ENCODE measurements at places on chromosomes 2 and 18.

DNA sequence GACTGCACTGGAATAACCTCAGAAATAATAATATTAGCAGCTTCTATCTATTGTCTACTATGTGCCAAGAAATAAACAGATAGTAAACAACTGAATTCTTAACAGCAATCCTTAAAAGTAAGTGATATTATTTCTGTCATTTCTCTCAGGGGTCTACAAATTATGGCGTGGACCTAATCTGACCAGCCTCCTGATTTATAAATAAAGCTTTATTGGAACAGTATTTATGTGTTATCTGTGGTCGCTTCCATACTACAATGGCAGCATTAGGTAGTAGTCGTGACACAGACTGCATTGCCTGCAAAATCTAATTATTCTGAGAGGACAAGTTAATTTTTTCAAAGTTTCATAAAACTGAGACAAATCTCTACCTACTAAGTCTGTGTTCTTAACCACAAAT is 49.0 kb downstream of the SLC16A14 start:
- no peak for DNase-seq

DNA sequence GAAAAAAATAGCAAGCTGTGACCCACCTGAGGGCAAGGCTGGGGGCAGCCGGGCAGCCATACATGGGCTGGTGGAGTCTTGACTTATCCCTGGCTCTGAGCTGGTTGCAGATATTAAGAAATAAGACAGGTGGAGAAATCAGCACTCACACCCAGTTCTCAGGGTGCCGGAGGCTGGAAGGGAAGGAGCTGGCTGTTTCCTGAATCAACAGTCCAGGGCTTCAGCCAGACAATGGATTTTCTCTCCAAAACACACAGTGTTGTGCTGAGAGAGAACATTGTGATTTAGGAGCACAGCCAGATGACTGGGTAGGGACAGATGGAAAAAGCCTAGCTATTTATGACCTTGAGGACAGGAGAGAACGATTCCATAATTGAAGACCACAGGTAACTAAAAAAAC is 208.8 kb downstream of the LDLRAD4 start:
- DNase-seq = no peak

DNA sequence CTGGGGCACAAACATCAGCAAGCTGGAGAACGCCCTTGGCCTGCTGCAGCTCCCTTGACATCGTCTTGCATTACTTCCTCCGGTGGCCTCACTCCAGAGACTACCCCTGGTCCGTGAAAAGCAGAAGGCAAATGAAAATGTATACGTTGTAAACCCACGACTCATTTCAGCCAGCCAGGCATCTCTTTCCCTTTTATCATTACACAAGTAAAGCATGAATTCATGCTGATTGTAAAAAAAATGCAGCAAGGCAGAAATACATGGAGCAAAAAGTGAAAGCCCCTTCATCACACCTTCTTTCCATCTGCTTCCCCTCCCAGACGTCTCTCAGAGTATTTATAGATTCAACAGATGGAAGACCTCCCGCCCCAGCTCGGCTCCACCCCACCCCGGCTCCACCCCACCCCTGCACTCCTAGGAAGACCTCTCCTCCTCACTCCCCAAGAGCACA is 41.6 kb upstream of the RALBP1 start:
- DNase-seq = no peak

DNA sequence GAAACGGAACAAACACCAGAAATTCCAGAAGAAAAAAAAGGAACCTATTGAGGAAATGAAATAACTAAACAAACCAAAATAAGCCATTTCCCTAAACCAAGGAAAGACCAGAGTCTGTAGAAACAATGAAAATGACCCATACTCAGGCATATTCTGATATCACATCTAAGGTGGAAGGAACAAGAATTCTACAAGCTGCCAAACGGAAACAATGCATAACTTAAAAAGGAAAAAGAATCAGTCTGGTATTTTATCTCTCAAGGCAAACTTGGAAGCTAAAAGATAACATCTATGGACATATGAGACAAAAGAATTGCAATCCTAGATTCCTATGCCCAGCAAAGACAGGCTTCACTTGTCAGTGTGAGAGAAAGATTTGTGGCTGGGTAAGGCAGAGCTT is 326.2 kb downstream of the PDE11A start:
- no peak for DNase-seq

- DNase-seq = no peak
These were observed 377.1 kb upstream of the SLC39A10 start for GRCh38 chr2:195279840-195280427.

- no peak for DNase-seq
These were observed 118.4 kb downstream of the FAM124B start for GRCh38 chr2:224283466-224283965.

DNA sequence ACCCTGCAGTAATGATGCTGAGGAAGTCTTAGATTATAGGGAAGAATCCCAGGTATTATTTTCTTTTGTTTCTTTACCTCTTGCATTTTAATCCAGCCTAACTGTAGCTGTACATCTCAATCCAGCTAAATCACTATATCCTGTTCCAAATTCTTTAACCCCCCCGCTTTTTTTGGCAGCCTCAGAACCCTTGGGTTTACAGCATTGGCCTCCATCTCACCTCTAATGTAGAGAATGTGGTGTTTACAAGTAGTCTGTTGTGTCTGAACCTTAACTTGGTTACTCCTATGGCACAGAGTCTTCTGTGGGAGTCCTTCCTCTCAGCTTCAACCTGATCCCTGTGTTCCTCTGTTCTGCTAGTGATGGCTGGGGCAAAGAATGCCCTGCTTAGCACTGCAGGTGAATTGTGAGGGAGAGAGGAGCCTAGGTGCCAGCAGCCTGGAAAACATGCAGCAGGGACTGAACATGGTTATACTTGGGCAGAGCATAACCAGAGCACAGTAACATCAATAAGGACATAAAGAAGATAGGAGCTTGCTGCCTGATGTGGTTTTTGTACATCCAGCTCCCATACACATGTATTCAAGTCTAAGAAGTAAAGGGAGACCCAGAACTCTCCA is 130.2 kb downstream of the FAM124B start:
- DNase-seq = no peak

- no peak for DNase-seq
These were observed 43.4 kb downstream of the COLEC12 start for GRCh38 chr18:457140-457519.

DNA sequence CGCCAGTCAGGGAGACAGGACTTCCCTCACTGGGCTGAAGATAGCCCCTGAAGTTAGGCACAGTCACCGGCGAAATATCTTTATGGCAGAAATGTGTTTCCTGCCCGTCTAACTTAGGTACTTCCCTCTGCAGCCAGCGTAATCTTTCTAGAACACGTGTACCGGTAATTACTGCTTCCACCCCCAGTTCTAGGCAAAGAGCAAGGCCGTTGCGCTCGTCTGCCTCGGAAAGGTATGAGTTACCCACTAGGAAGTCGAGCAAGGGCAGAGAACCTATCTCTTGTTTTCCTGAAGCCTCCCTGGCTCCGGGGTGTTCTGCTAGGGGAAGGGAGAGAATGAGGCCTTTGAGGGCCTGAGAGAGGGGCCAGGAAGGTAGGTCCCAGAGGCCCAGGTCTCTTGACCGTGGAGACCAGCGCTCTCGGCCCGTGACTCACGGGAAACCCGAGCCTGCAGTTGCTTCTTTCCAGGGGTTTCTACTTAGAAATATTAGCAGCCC is 70.0 kb downstream of the TWSG1 start:
- DNase-seq = peak; percentile 6

DNA sequence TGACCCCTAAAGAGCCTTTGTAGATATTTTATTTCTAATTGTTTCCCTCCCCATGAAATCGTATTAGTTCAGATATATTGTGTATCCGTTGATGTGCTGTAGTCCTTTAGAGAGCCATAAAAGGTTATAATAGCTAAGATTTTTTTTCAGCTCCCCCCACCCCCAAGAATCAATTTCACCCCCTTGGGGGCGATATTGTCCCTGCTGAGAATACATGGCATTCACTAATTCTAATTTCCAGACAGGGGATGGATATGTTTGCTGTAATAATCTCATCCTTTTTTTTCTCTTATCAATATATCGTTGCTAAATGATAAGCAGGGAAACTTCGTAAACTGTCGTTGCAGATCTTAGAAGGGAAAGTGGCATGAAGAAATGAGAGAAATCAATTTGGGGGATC is 530.7 kb downstream of the TMEM182 start:
- no peak for DNase-seq

DNA sequence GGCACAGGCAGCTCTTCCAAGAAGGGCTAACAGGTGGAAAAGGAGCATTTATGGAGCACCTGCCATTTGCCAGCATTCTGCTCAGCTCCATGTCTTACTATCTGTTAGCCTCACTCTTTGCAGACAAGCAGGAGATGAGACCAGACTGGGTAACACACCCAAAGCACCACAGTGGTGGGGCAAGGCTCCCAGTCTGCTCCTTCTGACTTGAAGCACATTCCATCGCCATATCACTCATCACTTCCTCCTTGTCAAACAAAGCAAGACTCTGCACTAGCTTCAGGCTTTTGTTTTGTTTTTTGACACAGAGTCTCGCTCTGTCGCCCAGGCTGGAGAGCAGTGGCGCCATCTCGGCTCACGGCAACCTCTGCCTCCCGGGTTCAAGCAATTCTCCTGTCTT is 182.8 kb downstream of the MGAT5 start:
- DNase-seq = no peak

GRCh38 chr2:11870584-11870983 is 124.2 kb downstream of the LPIN1 start:
- DNase-seq = no peak

DNA sequence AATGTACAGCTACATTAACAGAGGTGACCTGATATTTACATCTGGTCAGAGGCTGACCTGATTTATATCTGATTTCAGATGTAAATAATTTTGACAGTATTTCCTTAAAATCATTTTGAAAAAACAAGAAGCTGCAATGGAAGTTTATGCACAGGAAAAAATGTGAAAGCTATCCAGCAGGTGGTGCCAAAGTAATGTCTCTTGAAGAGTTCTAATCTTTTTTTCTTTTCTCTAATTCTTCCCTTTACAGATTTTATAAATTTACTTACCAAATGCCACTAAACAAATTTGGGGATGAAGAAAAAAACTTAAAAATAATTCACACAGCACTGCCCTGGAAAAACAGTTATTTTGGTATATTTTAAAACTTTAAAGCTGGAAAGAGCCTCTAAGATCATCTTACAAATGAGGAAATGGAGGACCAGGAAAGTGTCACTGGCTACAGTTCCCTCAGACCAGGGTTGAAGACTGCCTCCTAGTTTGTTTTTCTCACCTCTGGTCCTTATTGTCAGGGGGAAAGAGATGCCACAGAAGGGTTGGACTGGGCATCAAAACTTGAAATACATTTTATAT is 16.4 kb upstream of the FBLN7 start:
- DNase-seq = peak; percentile 45

DNA sequence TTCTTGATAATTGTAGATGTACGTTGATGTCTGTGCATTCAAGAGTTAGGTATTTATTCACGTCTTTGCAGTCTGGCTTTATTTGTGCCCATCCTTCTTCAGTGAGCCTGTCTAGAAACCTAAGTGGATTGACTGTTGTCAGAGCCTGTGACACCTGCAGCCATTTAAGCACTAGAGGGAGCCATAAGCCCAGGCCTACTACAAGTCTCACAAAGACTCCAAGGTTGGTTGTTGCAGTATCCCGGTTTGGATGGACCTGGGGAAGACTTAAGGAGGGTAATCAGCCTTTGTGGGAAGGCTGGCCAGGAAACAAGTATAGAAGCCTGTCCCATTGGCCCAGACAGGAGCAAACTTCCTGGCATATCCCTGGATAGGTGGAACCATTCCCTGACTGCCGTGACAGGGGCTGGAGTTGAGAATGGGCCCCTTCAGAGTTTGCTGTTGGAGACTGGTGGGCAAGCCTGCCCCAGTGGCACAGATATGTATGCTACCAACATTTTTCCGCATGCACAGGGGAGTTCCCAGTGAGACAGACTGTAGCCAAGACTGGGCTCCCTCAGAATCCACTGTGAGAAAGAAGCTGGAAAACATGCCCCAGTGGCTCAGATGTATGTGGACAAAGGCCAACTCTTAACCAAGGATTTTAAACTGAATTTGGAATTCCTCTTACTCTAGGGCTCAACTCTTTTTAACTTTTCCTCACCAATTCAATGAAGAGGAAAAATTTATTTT is 9.3 kb upstream of the LRRC30 start:
- peak; percentile 5 for DNase-seq

GRCh38 chr2:36097022-36097421 is 258.6 kb upstream of the CRIM1 start:
- DNase-seq = no peak

DNA sequence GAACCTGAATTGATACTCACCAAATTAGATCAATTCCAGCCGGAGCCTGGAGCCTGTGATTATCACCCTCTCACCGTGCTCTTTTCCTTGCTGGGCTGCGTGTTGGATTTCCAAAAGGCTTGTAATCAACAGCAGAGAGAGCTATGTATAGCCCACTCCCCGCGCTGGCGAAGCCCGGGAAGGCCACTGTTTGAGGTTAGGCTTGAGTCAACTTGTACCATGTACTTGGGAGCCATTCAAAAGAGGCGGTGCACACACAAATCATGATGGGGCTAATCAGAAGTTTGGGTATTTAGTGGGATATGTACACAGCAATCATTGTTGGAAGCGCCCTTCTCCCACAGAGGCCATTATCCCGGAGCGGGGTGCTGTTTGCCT is 151.6 kb downstream of the GLI2 start:
- DNase-seq = no peak

DNA sequence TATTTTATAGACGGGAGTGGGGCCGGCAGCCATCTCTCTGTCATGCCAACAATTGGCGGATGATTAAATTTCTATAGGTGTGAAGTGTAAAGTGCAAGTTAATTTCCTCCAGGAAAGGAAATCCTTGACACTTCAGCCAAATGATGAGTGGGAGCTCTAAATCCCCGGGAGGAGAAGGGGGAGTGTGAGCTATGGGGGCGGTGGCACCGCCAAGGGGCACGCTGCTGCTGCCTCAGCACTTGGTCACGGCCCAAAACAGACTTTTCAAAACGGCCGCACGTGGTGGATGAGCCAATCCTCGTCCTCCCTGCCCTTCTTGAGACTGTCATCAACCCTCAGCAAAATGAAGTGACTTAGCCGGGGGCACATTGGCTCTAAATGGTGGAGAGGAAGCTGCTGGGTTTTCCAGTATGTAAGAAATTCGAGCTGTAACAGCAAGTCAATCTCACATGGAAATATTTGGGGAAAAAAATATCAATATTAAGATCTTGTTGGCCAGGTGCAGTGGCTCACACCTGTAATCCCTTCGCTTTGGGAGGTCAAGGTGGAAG is 200.8 kb downstream of the TFCP2L1 start:
- no peak for DNase-seq

GRCh38 chr2:27085673-27086089 is 891 bp upstream of the KHK start:
- DNase-seq = peak; percentile 55

GRCh38 chr2:37769551-37769950 is 98.1 kb upstream of the CDC42EP3 start:
- no peak for DNase-seq

DNA sequence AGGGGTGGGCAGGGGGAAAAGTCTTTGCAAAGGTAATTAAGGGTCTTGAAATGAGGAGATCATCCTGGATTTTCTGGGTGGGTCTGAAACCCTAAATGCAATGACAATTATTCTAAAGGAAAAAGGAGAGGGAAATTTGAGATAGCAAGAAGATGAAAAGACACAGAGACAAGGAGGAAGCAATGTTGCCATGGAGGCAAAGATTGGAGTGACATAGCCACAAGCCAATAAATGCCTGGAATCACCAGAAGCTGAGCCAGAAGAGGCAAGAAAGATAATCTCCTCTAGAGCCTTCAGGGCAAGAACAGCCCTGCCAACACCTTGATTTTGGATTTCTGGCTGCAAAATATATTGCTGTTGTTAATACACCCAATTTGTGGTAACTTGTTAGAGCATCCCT is 1246.3 kb upstream of the PIK3C3 start:
- DNase-seq = no peak

Measured in activated naive CD8-positive, alpha-beta T cell treated with anti-CD3 and anti-CD28 coated beads, Interleukin-2, amount 50 U/mL, for 24 hours (primary cell).